Activated T-cell treated with anti-CD3 and anti-CD28 coated beads, Interleukin-2, amount 50 U/mL, for 1 hour (primary cell): ENCODE measurements at places on chromosomes 2 and 18.

DNA sequence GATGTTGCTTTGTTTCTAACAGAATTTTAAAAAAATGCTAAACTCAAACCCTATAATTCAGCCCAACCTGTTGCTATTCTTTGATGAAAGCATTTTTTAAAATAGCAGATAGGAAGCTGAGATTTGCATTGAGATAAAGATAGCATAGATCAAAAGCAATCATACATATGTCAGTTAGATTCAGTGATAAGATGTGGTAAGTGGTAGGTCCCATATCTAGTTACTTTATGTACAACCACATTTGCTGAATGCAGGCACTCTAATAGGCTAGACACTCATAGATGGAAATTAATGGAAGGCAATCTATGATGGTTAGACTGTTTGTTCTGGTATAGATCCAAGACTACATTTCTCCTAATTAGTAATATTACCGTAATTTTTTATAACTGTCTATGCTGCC lies 27.2 kb upstream of the C1D start:
- no peak for DNase-seq

DNA sequence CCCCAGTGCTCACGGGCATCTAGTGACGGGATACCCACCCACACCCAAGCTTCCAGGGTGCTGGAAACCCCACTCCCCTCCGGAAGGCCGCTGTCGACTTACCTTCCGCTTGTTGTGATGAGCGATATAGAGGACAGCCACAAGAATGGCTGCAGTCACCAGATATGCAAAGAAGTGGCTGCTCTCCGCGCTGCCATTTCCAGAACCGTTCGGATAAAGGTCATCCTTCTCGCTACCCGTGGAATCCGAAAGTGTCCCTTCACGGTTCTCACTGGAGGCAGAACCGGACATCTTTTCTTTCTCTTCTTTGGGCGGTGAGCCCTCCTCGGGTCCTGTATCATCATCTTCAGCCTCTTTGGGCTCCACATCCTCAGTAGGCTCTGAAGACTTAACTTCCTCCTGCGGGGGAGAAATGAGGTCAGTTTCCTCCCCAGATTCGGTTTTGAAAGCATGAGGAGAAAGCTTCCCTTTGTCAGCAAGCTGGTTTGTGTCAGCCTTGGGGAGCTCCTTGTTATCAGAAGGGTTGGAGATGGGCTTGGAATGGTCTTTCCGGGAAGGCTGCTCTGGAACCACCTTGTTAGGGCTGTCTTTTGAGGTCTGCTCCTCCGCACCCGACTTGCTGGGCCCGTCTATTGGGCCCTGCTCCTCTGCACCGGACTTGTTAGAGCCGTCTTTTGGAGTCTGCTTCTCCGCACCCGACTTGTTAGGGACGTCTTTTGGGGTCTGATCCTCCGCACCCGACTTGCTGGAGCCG lies 1.2 kb downstream of the TGOLN2 start:
- peak; percentile 44 for DNase-seq

- no peak for DNase-seq
These were observed 156.1 kb downstream of the FAM210A start for GRCh38 chr18:13570216-13570615.

DNA sequence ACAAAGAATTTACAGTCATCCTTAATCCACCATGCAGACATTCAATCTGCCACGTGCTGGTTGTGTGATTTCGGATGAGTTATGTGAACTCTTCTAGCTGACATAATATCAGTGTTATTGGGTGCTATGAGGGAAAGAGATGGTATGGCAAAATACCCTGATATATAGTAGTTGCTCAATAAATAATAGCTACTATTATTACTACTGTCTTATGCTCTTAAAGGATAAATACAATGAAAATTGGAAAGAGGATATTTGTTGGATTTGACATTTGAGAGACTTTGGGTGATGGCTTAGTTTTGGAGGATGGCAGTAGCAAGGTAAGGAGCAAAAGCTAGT lies 86.5 kb downstream of the MYO3B start:
- no peak for DNase-seq

DNA sequence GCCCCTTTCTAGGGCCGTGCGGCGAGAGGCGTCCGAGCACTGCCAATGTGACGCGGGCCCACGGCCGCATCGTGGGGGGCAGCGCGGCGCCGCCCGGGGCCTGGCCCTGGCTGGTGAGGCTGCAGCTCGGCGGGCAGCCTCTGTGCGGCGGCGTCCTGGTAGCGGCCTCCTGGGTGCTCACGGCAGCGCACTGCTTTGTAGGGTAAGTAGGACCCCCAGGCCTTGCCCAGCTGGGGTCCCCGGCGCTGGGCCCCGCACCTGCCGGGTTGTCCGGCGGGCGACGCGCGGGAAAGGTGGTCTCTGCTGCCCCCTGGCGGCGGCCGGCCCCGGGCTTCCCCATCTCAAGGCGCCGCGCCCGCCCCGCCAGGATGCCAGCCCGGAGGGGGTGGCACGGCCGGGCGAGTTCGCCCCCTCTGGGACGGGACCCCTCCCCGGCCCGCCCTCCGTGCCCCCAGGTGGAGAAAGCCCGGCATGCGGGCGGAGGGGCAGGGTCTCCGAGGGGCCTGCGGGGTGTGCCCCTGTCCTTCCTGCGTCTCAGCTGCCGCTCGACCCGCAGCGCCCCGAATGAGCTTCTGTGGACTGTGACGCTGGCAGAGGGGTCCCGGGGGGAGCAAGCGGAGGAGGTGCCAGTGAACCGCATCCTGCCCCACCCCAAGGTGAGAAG lies 1.9 kb downstream of the PRSS56 start:
- DNase-seq, result peak; percentile 79

DNA sequence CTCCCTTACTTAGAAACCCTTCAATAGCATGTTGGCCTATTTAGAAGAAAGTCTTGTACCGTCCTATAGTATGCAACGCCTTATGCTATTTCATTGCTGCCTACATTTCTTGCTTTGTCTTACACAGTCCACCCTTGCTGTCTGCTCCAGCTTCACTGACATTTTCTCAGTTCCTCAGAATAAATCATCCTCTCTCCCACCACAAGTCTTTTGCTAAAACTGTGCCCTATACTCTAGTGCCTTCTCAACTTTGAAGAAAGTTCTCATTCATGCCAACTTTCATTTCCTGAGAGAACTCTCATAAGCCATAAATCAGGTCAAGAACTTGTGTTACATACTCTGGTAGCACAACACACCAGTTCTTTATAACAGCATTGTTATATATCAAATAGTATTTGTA lies 54.3 kb upstream of the COL3A1 start:
- no peak for DNase-seq

GRCh38 chr2:197804049-197804757 lies at the start of gene PLCL1:
Gene PLCL1, plus strand, starts transcription at chr2:197804593.
- DNase-seq, result peak; percentile 90

DNA sequence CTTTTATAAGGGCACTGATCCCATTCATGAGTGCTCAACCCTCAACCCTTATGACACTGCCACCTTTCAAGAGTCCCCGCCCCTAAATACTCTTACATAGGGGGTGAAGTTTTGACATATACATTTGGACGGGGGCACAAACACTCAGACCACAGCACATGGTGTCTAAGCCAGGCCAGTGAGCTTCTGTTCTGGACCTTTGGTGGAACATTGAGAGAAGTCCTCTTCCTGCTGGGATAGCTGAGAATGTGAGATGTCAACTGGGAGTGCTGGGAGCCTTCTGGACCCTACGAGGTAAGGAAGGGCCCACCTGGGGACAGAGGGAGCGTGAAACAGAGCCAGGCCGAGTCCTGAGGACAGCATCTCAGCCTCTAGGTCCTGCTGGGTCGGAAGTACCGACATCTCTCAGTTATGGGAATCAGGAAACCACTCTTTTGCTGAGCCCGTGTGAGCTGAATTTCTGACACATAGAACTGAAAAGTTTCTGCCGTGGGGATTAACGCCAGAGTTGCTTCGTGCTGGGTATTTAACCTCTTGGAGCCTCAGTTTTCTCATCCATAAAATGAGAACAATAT lies 114.9 kb downstream of the PDCL3 start:
- no peak for DNase-seq

- DNase-seq, result peak; percentile 52
These were observed 57.6 kb downstream of the VAPA start for GRCh38 chr18:9971313-9971920.

GRCh38 chr2:100676346-100676745 lies 113.6 kb downstream of the PDCL3 start:
- no peak for DNase-seq

- no peak for DNase-seq
These were observed 61.7 kb downstream of the CERS6 start for GRCh38 chr2:168517816-168518215.

DNA sequence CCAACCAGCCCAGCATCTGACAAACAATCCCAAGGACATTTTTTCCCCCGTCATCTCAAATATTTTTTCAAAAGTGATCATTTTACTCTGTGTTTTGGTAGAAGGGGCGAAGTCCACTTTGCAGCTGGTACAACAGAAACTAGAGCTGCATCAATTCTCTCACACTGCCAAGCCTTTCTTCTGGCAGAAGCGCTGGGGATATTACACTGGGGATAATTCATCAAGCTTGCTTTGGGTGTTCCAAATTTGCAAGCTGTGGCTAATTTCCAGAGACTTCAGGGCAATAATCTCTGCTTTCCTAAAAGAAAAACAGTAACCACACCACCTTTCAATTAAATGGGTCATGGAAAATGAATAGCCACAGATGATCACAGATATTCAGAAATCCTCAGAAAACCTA lies 238.3 kb downstream of the SLC8A1 start:
- DNase-seq, result no peak

DNA sequence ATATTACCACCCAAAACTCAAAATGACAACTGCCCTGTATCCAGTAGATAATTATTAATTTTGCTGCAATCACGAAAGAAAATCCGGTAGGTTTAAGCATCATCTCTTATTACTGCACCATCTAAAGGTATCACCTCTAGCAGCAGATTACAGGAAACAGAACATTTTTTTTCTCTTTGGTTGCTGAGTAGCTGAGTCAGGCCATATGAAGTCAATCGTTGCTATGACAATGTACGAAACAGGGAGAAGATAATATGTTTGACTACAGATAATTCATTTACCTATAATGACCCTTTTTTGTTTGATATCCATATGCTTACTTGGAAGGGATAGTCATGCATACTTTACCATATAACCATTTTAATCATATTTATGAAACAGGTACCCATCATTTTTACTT lies 831.6 kb upstream of the CHAC2 start:
- no peak for DNase-seq

GRCh38 chr2:55118643-55119083 lies 68.4 kb upstream of the RTN4 start:
- DNase-seq, result no peak

GRCh38 chr2:133843091-133843490 lies 274.8 kb upstream of the NCKAP5 start:
- no peak for DNase-seq

DNA sequence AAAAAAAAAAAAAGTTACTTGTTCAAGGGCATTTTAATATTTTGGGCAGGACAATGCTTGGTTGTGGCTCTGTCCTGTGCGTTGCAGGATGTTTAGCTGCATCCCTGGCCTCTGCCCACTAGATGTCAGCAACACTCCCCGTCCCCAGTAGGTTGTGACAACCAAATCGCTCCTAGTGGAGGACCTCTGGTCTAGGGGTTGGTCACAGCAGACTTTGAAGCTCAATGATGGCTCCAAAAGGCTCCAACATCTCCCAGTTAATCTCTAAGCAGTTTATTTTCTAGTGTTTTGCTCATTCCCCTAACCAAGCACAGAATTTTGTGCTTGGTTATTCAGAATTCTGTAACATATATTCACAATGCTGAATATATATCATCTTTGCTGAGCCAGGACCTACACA lies 67.0 kb downstream of the CHRNA1 start:
- DNase-seq, result peak; percentile 65

DNA sequence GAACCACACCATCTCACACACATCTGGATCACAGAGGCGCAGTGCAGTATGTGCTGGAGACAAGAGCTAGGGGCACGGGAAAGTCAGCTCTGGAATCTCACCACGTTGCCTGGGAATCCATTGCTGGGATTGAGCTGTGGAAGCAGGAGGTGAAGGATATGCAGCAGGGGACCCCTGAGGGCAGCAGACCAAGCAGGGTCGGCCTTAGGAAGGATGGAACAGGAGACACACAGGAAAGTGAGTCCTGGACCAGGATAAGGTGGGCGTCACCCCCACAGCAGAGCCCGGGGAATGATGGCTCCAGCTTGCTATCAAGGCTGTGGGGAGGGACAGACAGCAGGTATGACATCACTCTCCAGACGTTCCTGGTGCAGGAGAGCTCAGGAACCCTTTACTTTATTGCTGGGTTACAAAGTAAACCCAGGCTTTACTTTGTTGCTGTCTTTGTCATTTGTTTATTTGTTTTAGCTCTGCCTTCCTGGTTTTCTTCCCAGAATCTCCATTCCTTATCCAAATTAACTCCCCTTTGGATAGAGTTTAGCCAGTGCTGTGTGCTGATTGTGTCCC lies 329.8 kb upstream of the MYT1L start:
- DNase-seq, result no peak

DNA sequence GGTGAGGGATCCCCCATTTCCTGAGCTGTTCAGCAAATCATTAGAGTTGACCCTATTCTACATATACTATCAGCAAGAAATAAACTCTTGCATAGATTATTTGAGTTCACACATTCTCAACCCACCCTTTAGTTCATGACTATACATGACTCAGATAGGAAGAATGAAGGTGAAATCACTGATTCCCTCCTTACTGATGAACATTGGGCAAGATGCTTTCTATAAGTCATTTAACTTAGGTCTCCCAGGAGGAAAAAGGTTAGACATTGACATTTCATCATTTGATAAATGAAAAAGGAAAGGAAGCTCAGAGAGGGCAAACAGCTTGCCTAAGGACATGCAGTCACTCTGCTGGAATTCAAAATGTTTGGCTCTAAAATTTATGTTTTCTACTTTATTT lies 408.0 kb downstream of the TMEM182 start:
- DNase-seq, result no peak

DNA sequence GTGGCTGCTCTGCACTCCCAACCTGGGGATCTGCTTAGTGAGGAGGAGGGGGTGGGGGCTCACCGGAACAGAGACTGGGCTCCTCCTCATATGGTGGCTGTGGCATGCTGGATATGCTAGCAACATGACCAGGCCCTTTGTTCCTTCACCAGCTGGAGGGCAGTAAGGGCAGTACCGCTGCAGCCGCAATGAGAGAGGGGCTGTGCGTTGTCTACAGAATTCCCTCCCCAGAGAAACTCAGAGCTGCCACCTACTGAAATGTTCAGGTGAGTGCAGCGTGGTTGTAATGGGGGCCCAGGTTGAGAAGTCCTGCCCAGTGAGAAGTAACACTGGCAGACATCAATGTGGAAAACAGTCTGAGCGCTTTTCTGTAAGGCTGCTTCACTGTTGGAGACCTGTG lies 1211.9 kb upstream of the NXPH2 start:
- DNase-seq, result no peak
